KBM-7 (cell line): ENCODE measurements at places on chromosomes 3 and 15.

GRCh38 chr15:64249883-64250575, 87.2 kb upstream of the PPIB start:
- DNase-seq: no peak

DNA sequence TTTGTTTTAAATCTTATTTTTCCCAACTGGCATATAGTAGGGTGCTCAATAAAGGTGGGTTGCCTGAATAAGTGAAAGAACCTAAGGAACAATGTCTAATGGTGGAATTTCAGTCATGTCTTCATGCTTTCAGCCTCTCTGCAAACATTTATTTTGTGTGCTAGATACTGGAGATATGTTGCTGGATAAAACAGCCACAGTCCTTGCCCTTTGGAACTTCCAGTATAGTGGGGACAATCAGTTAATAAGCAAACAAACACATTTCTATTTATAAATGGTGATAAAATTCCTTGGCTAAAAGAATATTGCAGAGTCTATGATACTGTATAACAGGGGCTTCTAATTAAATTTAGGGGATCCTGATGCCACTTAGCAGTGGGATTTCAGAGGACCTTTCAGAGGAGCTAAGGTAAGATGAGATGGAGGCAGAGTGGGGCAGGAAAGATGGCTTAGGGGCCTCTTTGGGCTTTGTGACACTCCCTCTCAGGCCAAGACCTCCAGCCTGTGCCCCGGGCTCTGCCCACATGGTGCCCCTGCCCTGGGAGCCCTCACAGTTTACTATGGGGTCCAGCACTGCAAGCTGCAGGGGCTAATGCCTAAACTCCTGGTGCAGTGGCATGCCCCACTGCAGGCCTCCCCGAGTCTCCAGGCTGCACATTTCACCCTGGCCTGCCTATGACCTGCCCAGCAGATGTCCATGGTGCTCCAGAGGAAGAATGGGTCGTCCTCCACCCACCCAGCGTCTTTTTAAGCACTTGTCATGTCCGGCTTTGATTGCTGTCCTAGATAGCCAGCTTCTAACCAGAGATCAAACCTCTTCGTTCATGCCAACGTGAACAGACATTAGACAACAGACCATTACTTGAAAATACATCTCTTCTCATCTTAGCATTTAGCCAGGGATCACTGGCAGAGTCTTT, 61.6 kb upstream of the PRR23C start:
- no peak for DNase-seq

DNA sequence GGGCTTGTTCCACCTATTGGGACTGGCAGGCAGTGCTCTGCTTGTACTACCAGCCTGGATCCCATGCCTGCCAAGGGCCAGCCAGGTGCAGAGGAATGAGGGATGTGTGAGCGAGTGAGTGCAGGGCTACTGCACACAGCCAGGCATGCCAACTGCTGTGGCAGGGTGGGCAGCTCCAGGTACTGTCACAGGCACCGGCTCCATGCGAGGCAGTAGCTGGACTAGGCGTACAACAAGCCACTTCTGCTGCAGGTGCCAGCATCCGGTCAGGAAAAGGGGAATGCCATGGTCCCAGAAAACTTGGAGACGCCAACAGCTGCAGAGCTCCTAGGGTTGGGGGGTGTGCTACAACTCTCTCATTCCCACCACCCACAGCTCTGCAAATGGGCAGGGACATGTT, 1356.7 kb downstream of the SI start:
- no peak for DNase-seq

DNA sequence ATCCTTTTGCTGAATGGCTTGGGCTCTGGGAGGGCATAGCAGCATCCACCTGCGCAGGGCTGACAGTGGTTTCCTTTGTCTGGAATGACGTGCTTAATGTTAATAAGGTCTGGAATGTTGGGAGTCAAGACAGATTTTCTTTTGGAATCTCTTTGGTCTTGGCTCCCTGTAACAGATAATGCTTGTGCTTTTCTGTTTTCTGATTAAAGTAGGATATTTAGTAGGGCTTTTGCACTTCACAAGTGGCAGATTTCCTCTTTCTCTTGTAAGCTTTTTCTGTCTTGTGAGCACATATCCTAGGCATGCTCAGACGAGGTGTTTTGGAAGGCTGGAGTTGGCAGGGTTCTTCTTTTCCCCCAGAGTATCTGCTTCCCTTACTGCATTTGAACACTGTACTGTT, 189.6 kb downstream of the GHSR start:
- DNase-seq: no peak

GRCh38 chr15:92812271-92812670, 87.9 kb upstream of the CHD2 start:
- no peak for DNase-seq
